ENCODE measurements at places on chromosomes 1 and 21. TPM values are rescaled to one million over a fixed set of nuclear protein-coding genes. Genes with fewer than 3 reads are reported as not detected.

Gene MMEL1
- total RNA-seq: 0.54 TPM

GRCh38 chr1:245901037-245901436, 606.0 kb downstream of the SMYD3 start:
- no peak for ATAC-seq
- H3K27me3 ChIP-seq: no peaks in the 10 kb centered on the region
- no peak overlapping the region for H3K27ac ChIP-seq
- H3K36me3 ChIP-seq: no peaks in the 10 kb centered on the region
- no peaks in the 10 kb centered on the region for H3K4me1 ChIP-seq

DNA sequence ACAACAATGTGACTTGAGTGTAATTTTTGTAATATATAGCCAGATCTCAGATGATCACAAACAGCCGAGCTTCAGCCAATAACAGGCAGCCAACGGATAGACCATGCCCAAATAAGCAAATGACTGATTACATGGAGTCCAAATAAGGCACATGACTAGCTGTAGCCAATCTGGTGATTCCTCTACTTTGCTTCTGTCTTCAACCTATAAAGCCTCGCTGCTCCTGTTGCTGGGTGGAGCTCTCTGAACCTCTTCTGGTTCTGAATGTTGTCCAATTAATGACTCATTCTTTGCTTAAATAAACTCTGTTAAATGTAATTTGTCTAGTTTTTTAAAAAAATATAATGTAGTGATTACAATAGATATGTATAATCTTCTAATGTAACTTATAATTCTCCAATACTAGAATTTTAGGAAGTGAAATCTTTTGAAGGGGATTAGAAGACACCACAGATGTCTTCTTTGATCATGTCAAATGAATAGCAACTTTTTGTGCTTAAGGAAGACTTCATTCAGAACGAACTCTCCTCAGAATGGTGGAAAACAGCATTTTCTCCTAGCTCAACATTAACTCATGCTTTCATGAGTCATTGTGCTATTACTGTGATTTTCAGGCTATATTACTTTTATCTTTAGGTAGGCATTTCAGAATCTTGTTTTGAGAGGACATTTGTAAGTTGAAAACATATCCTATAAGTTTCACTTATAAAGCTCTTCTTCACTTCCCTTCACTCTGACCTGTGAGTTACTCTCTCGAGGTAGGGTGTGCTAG, 857.8 kb upstream of the B3GALT2 start:
- H3K36me3 ChIP-seq: no peaks in the 10 kb centered on the region
- no peak for ATAC-seq
- H3K27me3 ChIP-seq: no peaks in the 10 kb centered on the region
- H3K27ac ChIP-seq: no peak overlapping the region

Gene HTR1D
- not detected for total RNA-seq

- H3K4me3 ChIP-seq: no peak overlapping the region
- H3K27me3 ChIP-seq: peaks cover 13% of the 10 kb centered on the region
- no peaks in the 10 kb centered on the region for H3K4me1 ChIP-seq
- no peaks in the 10 kb centered on the region for H3K36me3 ChIP-seq
These were observed 350.5 kb downstream of the MATN1 start for GRCh38 chr1:30372792-30373433.

DNA sequence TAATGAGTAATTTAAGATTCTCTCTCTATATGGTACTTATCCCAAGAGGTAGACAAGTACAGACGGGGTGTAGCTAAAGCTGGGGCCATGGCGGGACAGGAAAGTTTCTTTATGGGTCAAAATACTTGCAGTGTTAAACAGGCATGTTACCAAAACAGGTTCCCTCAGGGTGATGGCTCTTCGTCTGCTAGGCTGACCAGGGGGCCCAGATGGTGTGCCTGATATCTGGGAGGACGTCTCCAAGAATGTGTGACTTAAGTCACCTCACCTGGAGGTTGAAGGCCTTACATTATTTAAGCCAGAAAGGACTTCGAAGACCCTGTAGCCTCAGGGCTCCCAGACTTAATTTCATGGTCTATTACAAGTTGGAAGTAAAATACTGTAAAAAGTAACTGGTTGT, 52.7 kb upstream of the FMOD start:
- no peak overlapping the region for H3K4me3 ChIP-seq
- H3K36me3 ChIP-seq: no peaks in the 10 kb centered on the region
- no peaks in the 10 kb centered on the region for H3K4me1 ChIP-seq
- no peak for ATAC-seq
- peaks cover 33% of the 10 kb centered on the region for H3K27me3 ChIP-seq
- H3K27ac ChIP-seq: no peak overlapping the region

Gene TCHH
- total RNA-seq: 0.11 TPM

Gene RXFP4
- total RNA-seq: not detected

GRCh38 chr1:56397409-56397808, 182.0 kb downstream of the PLPP3 start:
- H3K36me3 ChIP-seq: no peaks in the 10 kb centered on the region
- no peak overlapping the region for H3K4me3 ChIP-seq
- no peak overlapping the region for H3K27ac ChIP-seq
- peaks cover 16% of the 10 kb centered on the region for H3K27me3 ChIP-seq

DNA sequence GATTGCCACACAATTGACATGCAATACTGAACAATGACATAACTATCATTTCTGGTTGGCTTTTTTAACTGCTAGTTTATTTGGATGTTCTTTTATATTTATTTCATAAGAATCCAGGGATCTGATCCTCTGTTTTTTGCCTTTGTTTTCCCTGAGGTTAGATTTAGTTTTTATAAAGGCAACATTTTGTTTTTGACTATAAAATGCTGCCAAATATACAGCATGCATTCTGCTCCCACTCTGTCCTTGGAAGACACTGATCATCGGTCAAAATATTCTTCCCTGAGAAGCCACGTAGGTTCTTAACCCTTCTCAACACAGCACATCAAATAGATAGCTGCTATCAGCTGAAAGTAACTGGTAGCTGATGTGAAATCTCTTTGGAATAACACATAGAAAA, 52.5 kb downstream of the LYPLAL1 start:
- H3K27ac ChIP-seq: no peak overlapping the region
- no peak for ATAC-seq
- H3K4me1 ChIP-seq: no peaks in the 10 kb centered on the region
- no peaks in the 10 kb centered on the region for H3K27me3 ChIP-seq
- H3K4me3 ChIP-seq: no peak overlapping the region

Data from activated T-helper 17 cell treated with anti-CD3 and anti-CD28 coated beads, Interleukin-2, amount 50 U/mL, for 72 hours (primary cell).